ENCODE measurements at places on chromosomes 4 and X.
A peak's percentile ranks its signal among the peaks of the same experiment; 100 is the strongest.

GRCh38 chr4:38030023-38030422 lies 69.8 kb downstream of the PTTG2 start:
- no peak for DNase-seq

- DNase-seq: no peak
These were observed 77.1 kb downstream of the ZFYVE28 start for GRCh38 chr4:2341261-2341841.

GRCh38 chr4:109826719-109827118 lies 1.1 kb upstream of the RRH start:
- no peak for DNase-seq

GRCh38 chr4:101944649-101945048 lies 154.1 kb downstream of the BANK1 start:
- DNase-seq: no peak

- no peak for DNase-seq
These were observed 19.6 kb downstream of the PTPN13 start for GRCh38 chr4:86613734-86614133.

DNA sequence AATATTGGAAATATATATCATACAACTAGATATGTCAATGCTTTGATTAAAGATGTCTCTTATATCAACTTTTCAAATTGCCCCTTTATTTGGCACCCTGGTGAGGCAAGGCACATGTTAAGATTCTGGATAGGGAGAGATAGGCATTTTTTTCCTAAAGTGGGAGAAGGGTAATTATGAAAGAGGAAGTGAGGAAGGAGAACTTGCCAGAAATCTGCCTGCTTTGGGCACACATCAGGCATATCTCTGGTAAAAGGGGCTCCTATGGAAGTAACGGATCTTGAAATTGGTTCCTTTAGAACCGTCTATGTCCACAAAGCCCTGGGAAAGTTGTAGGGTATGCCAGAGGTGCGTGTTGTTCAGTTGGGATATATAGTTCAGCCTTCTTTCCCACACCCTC lies 5.7 kb downstream of the IL15 start:
- no peak for DNase-seq

DNA sequence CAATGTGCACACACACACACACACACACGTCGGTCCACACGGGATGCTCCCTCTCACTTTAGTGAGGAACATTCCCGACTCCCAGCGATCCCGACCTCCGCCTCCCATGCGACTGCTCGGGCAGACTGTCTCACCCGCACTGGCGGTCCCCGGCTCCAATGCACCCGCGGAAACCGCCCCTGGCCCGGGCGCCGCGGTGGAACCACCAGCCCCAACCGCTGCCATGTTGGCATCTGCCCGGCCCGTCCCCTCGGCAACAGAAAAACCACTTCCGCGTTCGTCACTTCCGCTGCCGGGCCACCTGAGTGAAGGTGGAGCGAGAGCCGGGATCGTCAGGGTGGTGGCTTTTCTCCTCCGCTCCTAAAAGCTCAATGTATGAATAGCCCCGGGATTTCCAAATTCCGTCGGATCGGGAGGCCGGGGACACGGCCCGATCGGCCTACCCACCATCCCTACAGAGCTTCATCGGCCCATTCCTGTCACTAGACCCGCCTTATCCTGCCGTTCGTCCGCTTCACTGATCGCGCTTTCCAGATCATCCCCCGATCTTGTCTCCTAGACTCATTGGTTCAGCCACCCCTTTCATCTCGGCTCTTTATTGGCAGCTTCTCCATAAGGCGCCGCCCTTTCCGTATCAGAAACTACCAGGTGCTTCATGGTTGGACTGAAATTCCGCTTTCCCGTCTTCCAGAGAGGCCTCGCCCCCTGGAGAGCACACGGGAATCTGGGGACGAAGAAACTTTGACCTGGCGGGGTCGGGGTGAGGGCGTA lies at the start of gene SLC35A2:
TSS of gene SLC35A2 (minus strand) at position 235 of the 771 bp plus-strand sequence. CDS start at position 225, 10 bp downstream.
- DNase-seq: peak; percentile 73

DNA sequence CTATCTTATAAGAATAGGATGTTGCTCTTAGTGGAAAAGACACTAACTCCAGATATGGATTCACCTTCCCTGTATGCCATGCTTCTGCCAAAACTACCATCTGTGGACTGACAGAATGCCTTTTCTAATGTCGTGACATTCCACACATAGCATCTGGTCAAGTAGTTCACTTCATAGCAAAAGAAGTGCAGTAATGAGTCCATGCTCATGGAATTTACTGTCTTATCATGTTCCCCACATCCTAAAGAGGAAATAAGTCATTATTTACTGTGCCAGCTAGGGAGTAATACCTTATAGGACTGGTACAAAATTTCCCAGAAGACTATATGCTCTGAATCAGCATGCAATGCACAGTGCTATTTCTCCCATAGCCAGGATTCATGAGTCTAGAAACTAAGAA lies 562.4 kb downstream of the TLL1 start:
- no peak for DNase-seq

- DNase-seq: peak; percentile 1
These were observed 34.0 kb upstream of the CYBB start for GRCh38 chrX:37745835-37746217.

DNA sequence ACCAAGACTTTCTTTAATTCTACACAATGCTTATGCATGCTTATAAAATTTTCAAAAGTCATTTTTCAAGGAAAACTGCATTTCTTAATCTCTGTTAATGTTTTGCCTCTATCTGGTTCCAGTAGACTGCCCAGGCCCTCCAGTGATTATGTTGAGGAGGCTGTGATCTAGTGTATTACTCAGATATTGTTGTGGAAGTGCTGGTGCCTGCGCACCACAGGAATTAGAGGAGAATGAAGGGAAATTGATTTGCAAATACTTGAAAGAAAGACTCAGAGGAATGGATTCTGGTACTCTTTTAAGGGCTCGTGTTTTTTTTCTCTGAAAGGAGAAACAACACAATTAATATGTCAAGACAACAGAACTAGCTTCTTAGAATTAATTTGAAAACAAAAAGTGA lies 1015.1 kb downstream of the RPA4 start:
- no peak for DNase-seq

DNA sequence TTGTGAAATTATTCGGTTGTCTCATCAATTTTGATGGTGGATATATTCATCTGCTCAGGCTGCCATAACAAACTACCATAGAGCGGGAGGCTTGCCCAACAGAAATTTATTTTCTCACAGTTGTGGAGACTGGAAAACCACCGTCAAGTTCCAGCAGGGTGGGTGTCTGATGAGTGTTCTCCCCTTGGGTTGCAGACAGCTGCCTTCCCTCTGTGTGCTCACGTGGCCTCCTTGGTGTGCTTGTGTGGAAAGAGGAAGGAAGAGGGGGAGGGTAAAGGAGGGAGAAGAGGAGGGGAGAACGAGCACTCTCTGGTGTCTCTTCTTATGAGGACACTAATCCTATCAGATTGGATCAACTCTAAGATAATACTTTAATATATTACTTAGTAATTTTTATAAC lies 123.8 kb upstream of the TEX13D start:
- DNase-seq: no peak

- no peak for DNase-seq
These were observed 1.1 kb downstream of the HTT start for GRCh38 chr4:3075652-3075981.

GRCh38 chr4:73212982-73213730 lies 45.4 kb downstream of the ANKRD17 start:
- no peak for DNase-seq

- no peak for DNase-seq
These were observed 173.5 kb upstream of the FMR1 start for GRCh38 chrX:147738265-147738664.

Data from NK-92 treated with Interleukin-12 subunit alpha and Interleukin-12 subunit beta, amount 100 ng/mL, for 24 hours (cell line).